ENCODE measurements at places on chromosomes 7 and 10. TPM values are rescaled to one million over a fixed set of nuclear protein-coding genes. Genes with fewer than 3 reads are reported as not detected.

FRAT1 gene
- 10.4 TPM for total RNA-seq

ZNF365 gene
- 1.3 TPM for total RNA-seq

FAM237B gene
- total RNA-seq = not detected

GPC2 gene
- total RNA-seq = 0.49 TPM

TMEM168 gene
- 26.3 TPM for total RNA-seq

FAM25G gene
- total RNA-seq = not detected

HDAC9 gene
- 52.4 TPM for total RNA-seq

UPF2 gene
- total RNA-seq = 20.1 TPM

DNA sequence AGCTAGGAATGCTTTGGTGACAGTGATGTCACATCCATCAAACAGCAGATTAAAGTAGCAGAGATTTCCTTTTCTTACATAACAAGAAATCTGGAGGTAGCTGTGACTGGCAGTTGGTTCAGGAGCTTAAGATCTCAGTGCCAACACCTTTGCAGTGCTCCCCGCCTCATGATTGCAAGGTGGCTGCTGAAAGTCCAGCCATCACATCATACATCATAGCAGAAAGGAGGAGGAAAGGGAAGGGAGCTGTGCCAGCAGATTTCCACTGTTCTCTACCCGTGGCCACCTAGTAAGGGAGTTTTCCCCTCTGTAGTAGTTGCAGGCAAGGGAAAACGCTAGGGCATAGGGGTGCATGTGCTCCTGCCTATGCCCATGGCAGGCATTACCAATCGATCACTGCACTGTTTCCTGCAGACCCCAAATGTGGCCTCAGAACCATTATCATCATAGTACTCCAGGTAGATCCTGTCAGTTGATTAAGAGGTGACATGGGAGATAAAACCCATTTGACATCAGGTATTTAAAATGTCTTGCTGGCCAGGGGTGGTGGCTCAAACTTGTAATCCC, 57.9 kb upstream of the GTF2IRD1 start:
- no peak overlapping the region for H3K27ac ChIP-seq
- H3K4me1 ChIP-seq = no peaks in the 10 kb centered on the region
- DNase-seq = no peak
- no peak overlapping the region for H3K4me3 ChIP-seq
- H3K36me3 ChIP-seq = peaks cover 13% of the 10 kb centered on the region
- H3K27me3 ChIP-seq = no peaks in the 10 kb centered on the region

- H3K4me3 ChIP-seq = no peak overlapping the region
- no peaks in the 10 kb centered on the region for H3K36me3 ChIP-seq
- H3K27me3 ChIP-seq = no peaks in the 10 kb centered on the region
- no peak overlapping the region for H3K27ac ChIP-seq
- no peak for DNase-seq
Measured at GRCh38 chr10:103800789-103801540, 54.4 kb downstream of the SH3PXD2A start.

DNA sequence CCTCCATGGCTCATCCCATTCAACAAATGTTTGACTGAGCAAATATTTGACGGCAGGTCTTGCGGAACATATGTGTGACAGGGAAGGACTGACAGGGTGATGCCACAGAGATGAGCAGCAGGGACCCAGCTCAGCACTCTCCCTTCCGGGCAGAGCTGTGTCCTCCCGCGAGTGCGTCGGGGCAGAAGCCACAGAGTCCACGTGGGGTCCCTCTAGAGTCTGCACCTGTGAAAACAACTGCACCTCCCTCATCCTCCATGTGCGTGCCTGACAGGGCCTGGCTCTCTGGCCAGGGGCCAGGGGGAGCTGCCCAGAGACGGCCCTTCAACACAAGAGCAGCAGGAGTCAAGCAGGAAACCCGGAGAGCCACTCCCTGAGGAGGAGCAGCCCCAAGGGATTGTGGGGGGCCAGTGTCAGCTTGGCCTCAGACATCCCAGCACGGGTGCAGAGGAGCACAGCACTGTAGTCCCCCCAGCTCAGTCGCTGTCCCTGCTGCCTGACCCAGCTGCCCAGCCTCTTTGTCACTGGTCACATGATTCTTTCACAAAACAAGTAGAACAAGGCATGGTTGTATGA, 83.6 kb upstream of the TMEM72 start:
- H3K36me3 ChIP-seq = no peaks in the 10 kb centered on the region
- H3K27me3 ChIP-seq = no peaks in the 10 kb centered on the region
- H3K27ac ChIP-seq = no peak overlapping the region
- peak; percentile 79 for DNase-seq
- no peaks in the 10 kb centered on the region for H3K4me1 ChIP-seq
- no peak overlapping the region for H3K4me3 ChIP-seq

DNA sequence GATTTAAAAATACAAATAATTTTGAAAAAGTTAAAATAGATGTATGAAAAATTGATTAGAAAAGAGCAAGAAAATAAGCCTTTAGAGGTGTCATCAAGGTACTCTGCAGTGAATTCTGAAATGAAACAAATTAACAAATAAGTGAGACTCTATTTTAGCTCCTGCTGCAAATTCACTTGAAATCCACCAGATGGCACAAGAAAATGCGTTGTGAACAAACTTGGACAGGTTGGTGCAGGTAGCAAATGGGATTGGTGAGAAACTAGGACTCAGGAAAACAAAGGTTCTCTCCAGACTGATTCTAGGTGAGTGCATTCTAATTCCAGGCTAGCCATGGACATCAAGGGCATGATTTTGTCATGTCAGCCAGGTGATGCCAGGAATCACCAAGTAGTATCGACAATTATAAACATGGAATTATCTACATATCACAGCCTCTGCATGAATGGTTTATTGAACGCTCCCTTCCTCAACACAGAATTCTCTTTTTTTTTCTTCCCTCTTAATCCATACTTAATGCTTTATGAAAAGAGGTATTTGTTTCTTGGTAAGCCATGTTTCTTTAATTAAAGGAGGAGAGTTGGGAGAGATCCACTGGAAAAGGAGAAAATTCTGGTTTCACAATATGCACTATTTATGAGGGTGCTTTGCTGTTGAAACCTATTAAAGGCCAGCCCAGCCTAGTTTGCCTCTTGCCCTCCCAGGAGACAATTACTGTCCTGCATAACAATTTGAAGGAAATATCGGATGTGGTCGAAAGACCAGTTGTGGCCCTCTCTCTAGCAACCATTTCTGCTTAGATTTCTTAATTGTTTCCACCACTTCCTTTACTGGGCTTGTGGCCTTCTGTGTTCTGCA, 118.1 kb downstream of the ZNF365 start:
- H3K4me1 ChIP-seq = peaks cover 7% of the 10 kb centered on the region
- no peak overlapping the region for H3K4me3 ChIP-seq
- H3K27ac ChIP-seq = no peak overlapping the region
- H3K36me3 ChIP-seq = no peaks in the 10 kb centered on the region

DNA sequence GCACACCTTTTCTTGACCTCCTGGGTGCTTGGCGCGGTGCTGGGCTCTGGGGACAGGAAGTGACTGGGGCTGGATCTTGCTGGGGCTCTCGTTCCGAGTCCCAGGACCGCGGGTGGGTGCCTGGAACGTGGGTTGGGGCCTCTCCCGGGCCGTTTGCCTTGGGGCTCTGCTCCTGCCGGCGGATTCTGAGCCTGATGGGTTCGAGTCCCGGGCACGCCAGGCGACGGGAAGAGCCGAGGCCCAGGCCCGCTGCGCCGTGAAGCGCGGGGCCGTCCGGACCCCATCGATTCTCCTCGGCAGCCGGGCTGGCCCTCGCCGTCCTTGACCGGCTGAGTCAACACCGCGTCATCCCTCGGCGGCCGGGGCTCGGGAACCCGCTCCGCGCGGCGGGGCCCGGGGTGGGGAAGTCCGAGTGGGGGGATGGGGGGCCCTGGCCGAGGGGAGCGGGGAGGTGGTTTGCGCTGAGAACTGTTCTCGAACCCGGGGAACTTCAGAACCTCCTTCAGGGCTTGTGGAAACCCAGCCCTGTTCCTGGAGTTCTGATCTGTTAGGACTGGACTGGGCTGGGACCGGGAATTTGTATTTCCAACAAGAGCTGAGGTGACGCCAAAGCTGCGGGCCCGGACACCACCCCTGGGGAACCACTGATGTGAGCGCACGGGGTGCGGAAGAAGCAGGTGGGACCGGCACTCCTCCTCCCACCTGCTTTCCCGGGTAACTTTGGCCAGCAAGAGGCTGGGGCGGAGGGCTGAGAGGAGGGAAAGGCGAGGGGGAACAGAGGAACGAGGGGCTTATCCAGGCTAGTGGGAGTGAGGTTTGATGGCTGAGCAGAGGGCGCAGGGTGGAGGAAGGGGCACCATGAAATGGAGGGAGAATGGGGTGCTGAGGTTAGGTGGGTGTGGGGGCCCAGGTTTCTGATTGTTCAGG, 6.2 kb downstream of the HHEX start:
- H3K27me3 ChIP-seq = peaks cover 4% of the 10 kb centered on the region
- peaks cover 12% of the 10 kb centered on the region for H3K36me3 ChIP-seq
- H3K4me3 ChIP-seq = no peak overlapping the region
- DNase-seq = no peak
- peaks cover 12% of the 10 kb centered on the region for H3K4me1 ChIP-seq
- H3K27ac ChIP-seq = no peak overlapping the region

- H3K36me3 ChIP-seq = no peaks in the 10 kb centered on the region
- H3K27me3 ChIP-seq = no peaks in the 10 kb centered on the region
- no peak for DNase-seq
- H3K4me3 ChIP-seq = no peak overlapping the region
- H3K4me1 ChIP-seq = no peaks in the 10 kb centered on the region
- H3K27ac ChIP-seq = no peak overlapping the region
Measured at GRCh38 chr7:34133983-34134782, 228.8 kb downstream of the BMPER start.

- peak overlapping the region; percentile 34 for H3K4me3 ChIP-seq
- no peaks in the 10 kb centered on the region for H3K36me3 ChIP-seq
- H3K4me1 ChIP-seq = no peaks in the 10 kb centered on the region
- H3K27ac ChIP-seq = no peak overlapping the region
Measured at GRCh38 chr7:100221767-100222444, 2.2 kb downstream of the PVRIG start.

DNA sequence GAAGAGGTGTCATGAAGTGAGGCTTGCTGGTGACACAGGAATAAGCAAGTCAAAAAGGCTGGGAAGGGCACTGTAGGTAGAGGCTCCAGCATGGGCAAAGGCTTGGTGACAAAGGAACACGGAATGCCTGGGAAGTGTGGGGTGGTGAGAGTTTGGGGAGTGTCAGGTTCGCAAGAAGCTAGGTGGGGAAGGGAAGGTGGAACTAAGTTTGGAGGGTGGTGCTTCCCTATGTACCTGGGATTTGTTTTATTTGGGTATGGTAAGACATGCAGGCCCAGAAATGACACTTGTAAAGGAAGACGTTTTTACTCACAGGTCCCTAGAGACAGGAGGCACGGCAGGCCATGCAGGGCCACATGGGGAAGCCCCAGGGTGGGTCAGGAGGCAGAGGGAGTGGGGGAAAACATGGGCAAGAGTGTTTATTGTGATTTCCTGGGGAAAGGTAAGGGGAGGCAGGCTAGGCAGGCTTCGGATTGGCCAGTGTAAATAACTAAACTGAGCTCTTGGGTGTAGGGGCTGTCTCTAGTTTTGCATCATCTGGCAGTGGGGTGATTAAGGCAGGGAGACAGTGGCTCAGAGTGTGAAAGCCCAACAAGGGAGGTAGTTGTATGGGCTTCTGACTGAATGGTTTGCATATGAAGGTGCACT, 52.1 kb downstream of the SH2D4B start:
- no peak overlapping the region for H3K4me3 ChIP-seq
- no peak overlapping the region for H3K27ac ChIP-seq
- no peak for DNase-seq
- no peaks in the 10 kb centered on the region for H3K4me1 ChIP-seq
- no peaks in the 10 kb centered on the region for H3K36me3 ChIP-seq

GRCh38 chr7:93171606-93172226, 23.5 kb upstream of the SAMD9L start:
- no peak overlapping the region for H3K4me3 ChIP-seq
- H3K27me3 ChIP-seq = no peaks in the 10 kb centered on the region
- DNase-seq = no peak
- no peaks in the 10 kb centered on the region for H3K36me3 ChIP-seq

- H3K27me3 ChIP-seq = no peaks in the 10 kb centered on the region
- H3K4me1 ChIP-seq = no peaks in the 10 kb centered on the region
- no peak for DNase-seq
Measured at GRCh38 chr7:137891016-137891655, 44.4 kb upstream of the DGKI start.

DNA sequence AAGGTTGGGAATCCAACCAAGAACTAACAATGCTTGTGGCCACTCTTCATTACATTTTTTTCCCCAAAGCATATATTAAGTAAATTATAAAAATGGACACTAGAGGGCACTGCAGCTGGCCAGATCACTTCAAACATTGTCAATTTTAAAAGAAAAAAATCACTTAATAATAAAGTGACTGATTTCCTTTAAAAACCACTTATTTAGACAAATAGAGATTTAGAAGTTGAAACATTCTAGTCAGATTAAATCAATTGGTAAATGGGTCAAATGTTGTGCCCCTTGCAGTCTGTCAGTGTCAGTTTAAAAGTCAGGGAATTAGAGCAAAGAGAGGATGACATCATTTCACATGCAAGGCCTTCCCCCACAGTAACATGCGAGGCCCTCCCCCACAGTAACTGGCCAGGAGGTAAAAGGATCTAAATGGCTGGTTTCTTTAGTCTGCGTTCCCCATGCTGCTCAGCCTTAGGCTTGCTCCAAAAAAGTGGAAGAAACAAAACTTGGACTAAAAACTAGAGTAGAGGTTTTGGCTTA, 177.9 kb downstream of the SKAP2 start:
- no peak for DNase-seq
- peaks cover 51% of the 10 kb centered on the region for H3K4me1 ChIP-seq
- H3K27ac ChIP-seq = peak overlapping the region; percentile 31
- no peaks in the 10 kb centered on the region for H3K36me3 ChIP-seq
- H3K4me3 ChIP-seq = no peak overlapping the region

DNA sequence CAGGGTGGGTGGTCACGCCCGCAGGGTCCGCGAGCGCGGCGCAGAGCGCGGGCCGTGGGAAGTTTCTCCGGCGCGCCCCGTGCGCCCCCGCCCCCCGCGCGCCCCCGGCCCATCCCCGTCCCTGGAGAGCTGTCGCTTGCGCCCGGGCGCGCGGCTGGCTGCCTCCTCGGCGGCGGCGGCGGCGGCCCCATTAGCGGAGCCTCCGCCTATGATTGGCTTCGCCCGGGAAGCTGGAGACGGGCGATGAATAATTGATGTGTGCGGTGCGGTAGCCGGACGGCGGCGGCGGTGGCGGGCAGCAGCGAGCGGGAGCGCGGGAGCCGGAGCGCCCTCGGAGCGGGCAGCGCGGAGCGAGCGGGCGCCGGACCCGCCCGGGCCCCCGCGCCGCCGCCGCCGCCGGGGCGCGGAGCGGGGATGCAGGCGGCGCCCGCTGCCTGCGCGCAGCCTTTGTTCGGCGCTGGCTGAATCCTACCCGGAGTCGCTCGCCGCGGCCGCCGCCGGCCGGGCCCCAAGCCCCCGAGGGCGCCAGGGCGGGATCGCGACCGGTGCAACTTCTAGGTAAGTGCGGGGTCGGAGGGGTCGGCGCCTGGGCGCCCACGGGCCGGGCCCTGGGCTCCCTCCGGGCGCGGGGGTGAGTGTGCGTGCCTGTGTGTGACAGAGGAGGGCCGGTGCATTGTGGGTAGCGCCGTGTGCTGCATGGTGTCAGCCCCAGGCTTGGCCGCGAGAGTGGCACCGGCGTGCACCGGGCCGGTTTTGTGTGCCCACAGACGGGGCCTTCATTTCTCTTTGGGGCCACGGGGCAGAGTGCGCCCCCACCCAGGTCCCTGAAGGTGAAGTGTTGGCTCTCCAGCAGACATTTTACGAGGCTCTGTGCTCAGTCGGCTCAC, 103.8 kb upstream of the PPIF start:
- peak overlapping the region; percentile 82 for H3K27ac ChIP-seq
- H3K36me3 ChIP-seq = no peaks in the 10 kb centered on the region
- peak; percentile 77 for DNase-seq
- peak overlapping the region; percentile 58 for H3K4me3 ChIP-seq
- H3K4me1 ChIP-seq = peaks cover 87% of the 10 kb centered on the region

GRCh38 chr10:24703700-24704099, 20.0 kb downstream of the ARHGAP21 start:
- H3K4me3 ChIP-seq = no peak overlapping the region
- no peak overlapping the region for H3K27ac ChIP-seq
- no peaks in the 10 kb centered on the region for H3K27me3 ChIP-seq
- no peaks in the 10 kb centered on the region for H3K36me3 ChIP-seq
- H3K4me1 ChIP-seq = peaks cover 14% of the 10 kb centered on the region
- no peak for DNase-seq
